ENCODE measurements at places on chromosomes 1 and 21. TPM values are rescaled to one million over a fixed set of nuclear protein-coding genes. Genes with fewer than 3 reads are reported as not detected.

- DNase-seq = no peak
Measured at GRCh38 chr1:194629011-194629410, 1442.6 kb upstream of the B3GALT2 start.

DNA sequence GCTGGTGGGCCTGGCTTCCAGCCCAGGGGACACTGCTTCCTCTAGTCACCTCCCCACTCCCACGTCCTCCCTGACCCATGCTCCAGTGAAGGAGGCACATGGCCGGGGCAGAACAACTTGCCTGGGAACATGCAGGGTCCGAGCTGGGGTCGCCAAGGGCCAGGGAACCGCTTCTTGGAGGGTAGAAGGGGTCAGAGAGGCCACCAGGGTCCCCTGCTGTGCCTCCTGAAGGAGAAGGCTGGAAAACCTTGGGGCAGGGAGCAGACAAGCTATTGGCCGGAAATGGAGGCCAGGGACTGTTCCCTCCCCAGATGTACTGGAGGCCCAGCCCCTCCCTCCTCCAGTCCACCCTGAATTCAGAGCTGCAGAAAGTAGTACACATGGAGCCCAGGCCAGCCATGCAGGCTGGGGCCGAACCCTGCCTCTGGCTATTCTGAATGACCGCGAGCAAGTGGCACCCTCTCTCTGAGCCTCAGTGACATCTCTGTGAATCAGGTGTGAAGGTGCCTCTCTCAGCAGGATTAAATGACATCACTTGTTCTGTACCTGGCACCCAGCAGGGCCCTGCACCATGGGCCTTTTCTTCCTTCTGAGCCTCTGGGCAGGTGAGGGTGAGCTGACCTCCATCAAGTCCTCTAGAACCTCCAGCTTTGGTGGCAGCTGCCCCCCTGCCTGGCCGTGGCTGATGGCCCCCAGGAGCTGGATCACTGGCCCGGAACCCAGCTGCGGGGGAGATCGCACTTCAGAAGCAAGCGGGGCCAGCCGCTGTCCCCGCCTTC is 15.7 kb downstream of the SPOCD1 start:
- DNase-seq = no peak

- DNase-seq = no peak
Measured at GRCh38 chr1:153210206-153210605, 7.0 kb downstream of the LELP1 start.

DNA sequence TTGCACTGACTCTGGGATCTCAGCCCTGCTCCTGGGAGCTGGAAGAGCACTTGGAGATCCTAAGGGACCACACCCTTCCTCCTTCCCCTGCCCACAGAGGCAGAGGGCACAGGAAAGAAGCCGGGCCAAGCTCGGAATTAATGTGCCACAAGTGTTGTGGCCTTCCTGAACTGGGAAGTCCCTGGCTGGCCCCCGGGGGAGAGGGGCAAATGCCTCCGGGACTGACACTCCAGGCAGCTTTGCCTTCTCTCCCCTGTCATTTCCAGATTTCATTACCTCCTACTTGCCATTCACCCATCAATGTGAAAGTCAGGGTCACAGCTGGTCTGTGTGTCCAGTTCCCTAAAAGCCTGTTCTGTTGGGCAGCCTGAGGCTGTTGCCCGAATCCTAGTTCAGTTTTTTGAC is 21.7 kb downstream of the SESN2 start:
- DNase-seq = no peak

GRCh38 chr1:101185421-101185820 is 51.4 kb upstream of the S1PR1 start:
- no peak for DNase-seq

GRCh38 chr1:192668409-192668983 is 32.5 kb downstream of the RGS13 start:
- no peak for DNase-seq

DNA sequence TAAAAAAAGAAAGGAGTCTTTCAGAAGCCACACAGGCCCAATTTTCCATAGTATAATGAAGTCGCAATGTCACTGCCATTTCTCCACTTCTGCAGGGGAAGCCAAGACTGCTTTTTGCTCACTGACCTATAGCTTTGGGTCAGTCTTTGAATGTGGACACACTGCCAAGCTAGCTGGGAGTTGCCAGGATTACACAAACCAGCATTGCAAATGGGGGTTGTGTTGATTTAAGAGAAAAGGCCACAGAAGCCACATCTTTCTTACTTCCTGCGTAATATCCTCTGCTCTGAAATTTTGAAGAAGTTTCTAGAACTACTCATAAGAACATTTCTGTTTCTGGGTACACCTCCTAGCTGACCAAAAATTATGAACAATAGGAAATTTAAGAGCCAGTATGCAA is 45.8 kb upstream of the SAMSN1 start:
- peak; percentile 88 for DNase-seq

- peak; percentile 93 for DNase-seq
Measured at GRCh38 chr1:1574721-1575537, at the start of gene SSU72. Gene SSU72, minus strand, starts transcription at chr1:1574863. Its CDS starts 306 bp downstream, at chr1:1574557.

- DNase-seq = no peak
Measured at GRCh38 chr1:209630383-209631225, 21.6 kb downstream of the LAMB3 start.

DNA sequence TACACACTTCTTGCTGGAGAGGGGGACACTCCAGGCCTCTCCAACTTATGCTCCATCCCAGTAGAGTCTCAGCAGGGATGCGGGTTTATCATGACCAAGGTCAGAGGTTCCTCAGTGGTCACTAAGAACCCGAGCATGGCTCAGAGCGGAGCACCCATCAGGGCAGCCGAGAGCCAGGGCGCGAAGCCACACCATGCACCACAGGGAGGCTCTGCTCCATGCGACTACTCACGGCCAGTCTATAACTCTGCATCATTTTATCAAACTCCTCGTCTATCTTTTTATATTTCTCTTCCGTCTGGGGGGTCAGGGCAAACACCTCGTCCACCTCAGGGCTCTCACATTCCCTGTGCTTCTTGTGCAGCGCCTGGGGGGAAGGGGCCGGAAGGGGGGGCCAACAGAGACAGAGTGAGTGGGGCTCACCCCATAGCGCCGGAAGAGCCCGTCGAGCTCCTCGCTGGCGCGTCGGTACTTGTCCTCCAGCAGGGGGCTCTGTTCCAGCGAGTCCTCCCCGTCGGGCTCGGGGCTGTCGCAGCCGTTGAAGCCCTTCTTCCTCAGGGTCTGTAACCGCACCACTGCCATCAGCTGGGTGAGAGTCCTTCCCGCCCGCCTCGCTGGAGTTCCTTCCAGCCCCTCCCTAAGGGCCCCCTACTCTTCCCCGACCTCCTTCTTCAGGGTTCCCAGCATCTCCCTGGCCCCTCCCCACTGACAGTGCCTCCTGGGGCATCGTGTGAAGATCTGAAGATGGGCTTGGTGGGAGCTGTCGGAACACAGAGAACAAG is 20.0 kb downstream of the MEF2D start:
- DNase-seq = peak; percentile 33

KLHDC7A gene
- not detected for total RNA-seq

GLMN gene
- 10.1 TPM for total RNA-seq

SLC35E2B gene
- 35.4 TPM for total RNA-seq

FCER1A gene
- total RNA-seq = not detected

PCP4L1 gene
- not detected for total RNA-seq

ASCL5 gene
- not detected for total RNA-seq

All from MCF 10A (cell line).